Ecto neural progenitor cell (in vitro differentiated cells): ENCODE measurements at places on chromosomes 6 and 20.

DNA sequence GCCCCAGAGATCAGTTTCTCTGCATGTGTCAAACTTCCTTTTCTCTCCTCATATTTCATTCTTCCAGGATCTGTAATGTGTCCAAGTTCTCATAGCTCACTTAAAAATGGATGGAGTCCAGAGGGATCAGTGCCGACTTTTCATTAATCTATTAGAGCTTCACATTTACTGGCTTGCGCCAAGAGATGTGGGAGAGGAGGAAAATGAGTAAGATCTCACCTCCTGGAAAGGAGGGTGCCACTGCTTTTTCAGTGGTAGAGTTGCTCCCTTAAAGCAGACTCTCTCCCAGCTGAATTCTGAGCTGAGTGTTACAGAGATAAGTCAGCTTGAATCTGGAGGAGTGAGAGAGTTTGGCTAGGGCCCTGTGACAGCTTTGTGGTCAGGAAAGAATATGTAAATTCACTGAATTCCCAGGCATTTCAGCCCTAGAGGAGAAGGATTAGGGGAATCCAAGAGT lies 175.9 kb downstream of the SOX4 start:
- DNase-seq: no peak

- DNase-seq: no peak
These were observed 17.2 kb downstream of the GNAS start for GRCh38 chr20:58869662-58870227.

GRCh38 chr20:30281584-30282197 lies 975.8 kb upstream of the DEFB115 start:
- DNase-seq: no peak

- DNase-seq: peak; percentile 85
These were observed 57.2 kb upstream of the ARHGAP18 start for GRCh38 chr6:129766959-129767728.

- DNase-seq: no peak
These were observed 22.9 kb downstream of the ADTRP start for GRCh38 chr6:11755725-11756124.

DNA sequence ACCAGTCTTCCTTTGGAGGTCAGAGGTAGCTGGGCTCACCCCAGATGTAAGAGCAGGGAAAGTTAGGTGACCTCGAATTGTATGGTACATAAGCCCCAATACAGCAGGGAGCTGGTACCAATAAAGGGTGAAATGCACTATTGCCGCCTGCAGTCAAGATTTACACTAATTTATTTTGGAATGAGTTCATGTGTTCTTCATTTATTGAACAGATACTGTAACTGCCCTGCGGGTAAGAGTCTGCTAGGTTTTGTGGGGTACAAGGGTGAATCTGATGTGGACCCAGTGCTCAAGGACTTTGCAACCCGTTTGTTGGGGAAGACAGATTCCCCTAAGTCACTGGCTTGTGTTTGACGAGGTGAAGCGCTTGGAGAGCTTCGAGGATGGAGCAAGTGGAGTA lies 2.5 kb upstream of the DNAJC5 start:
- DNase-seq: no peak

GRCh38 chr20:57810511-57811373 lies 100.9 kb upstream of the PMEPA1 start:
- DNase-seq: no peak

DNA sequence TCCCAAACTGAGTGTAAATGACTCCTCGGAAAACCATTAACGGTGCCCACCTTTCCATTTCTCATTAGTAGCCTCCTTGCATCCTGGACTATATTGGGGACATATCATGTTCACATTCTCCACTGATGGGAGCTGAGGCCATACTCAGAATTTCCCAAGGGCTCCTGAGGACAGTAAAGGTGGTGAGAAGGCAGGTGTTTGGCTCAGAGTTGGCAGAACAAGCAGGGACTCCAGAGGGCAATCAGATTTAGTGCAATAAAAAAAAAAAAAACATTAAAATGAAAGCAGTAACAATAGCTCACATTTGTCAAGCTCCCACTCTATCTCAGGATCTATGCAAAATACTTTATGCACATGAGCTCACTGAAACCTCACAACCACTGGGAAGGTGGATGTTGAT lies 401.4 kb downstream of the MAFB start:
- DNase-seq: no peak

DNA sequence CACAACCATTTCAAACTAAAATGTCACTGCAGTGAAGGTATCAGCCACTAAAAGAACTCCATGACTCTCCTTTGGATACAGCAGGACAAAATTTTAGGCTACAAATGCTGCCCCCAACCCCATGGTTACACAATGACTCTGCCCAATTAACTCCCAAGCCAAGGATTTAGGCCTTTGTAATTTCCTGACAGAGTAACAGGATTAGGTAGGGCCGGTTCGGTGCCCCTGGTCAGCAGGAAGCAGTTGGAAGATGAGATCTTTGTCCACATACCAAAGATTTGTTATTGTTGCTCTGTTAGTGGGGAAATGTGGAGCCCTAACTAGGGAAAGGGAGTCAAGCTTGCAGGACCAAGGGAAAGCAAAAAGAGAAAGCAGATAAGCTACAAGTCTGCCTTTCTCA lies 26.7 kb upstream of the RIPK1 start:
- no peak for DNase-seq

DNA sequence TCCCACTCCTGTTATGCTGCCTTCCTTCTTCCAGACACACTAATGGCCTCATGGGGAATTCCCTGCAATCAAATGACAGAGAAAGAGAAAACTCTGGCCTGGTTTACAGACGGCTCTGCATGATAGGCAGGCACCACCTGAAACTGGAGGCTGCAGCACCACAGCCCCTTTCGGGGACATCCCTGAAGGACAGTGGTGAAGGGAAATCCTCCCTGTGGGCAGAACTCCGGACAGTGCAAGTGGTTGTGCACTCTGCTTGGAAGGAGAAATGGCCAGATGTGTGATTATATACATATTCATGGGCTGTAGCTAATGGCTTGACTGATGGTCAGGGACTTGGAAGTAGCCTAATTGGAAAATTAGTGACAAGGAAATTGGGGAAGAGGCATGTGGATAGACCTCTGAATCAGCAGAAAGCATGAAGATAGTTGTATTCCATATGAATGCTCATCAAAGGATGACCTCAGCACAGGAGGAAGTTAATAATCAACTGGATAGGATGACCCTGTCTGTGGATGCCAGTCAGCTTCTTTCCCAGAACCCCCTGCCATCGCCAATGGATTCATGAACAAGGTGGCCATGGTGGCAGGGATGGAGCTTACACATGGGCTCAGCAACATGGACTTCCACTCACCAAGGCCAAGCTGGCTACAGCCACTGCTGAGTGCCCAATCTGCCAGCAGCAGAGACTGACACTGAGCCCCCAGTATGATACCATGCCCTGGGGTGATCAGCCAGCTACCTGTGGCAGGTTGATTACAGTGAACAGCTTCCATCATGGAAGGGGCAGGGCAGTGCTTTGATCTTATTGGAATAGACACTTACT lies 44.5 kb upstream of the VSX1 start:
- no peak for DNase-seq

GRCh38 chr6:127963495-127963894 lies 62.6 kb upstream of the THEMIS start:
- no peak for DNase-seq

DNA sequence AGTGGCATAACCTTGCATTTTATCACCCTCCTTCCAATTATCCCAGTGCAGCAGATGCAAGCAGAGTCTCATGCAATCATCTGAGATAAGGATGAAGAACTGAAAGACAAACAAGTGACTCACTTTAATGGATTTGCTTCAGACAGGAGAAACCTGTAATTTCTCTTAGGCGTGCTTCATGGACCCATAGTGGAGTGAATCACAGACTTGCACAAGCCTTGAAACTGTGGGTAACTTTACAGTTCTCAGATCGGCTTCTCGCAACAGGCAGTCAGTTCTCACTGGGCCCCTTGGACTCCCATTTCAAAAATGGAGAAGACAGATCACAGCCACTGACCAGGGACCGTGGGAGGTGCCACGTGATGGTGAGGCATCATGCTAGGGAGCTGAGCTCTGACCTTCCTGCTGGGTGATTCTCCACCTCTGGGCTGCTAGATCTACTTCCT lies at the start of gene ADGRF4:
Gene ADGRF4 (plus strand): TSS at position 239 of the 446 bp plus-strand sequence. CDS start 8,666 bp downstream, outside the sequence.
- no peak for DNase-seq

GRCh38 chr20:9492067-9492466 lies 22.3 kb upstream of the LAMP5 start:
- DNase-seq: no peak

DNA sequence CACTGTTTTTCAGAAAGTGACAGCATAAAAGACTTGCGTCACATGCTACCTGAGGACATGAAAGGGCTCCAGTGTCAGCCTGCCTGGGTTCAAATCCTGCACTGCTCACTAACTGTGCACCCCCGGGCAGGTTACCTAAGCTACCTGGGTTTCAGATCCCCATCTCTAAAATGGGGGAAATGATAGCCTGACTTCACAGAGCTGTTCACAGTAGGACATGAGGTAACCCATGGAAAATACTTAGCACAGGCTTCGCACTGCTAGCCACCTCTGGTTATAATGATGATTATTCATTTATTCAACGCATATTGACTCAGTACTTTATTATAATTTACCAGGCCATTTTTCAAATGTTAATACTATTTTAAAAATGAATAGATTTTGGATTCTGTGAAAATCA lies 23.0 kb downstream of the TBC1D7 start:
- no peak for DNase-seq

GRCh38 chr6:34248198-34248726 lies 544 bp downstream of the SMIM29 start:
- peak; percentile 77 for DNase-seq

DNA sequence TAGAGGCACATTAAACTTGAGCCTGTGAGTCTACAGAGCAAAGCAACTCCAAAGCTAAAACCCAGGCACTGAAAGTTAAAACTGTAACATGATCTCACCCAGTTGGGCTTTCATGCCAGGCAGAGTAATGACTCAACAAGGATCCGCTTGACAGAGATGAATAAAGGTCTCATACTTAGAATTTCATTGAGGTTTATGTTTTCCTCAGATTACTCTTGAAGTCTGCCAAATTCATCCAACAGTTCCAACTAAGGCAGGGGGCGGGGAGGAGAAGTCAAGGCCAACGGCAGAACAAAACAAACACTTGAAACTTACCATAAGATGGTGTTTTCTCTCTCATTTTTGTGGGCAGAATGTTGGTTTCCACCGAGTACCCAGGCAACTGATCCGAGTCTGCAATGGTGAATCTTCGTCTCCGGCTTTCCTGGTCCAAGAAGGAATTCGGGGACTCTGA lies 54.0 kb upstream of the IPCEF1 start:
- DNase-seq: no peak

GRCh38 chr20:33933469-33933909 lies 60.2 kb upstream of the RALY start:
- DNase-seq: peak; percentile 74

DNA sequence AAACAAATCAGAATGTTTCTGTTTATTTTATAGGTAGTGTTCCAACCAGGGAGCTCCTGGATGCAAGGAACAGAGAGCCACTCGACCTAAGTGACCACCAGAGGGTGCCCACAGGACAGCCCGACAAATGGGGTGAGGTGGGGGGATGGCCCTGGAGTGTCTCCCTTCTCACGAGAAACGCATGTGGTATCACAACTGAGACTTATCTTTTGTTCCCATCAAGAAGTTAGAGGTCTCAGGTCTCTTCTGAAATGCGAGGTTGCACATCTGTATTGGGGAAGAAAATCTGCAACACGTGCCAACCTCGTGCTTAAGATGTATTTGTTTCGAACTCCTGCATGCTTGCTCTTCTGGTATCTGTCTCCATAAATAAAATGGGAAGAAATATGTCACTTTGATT lies 104.0 kb downstream of the ISM1 start:
- DNase-seq: no peak

DNA sequence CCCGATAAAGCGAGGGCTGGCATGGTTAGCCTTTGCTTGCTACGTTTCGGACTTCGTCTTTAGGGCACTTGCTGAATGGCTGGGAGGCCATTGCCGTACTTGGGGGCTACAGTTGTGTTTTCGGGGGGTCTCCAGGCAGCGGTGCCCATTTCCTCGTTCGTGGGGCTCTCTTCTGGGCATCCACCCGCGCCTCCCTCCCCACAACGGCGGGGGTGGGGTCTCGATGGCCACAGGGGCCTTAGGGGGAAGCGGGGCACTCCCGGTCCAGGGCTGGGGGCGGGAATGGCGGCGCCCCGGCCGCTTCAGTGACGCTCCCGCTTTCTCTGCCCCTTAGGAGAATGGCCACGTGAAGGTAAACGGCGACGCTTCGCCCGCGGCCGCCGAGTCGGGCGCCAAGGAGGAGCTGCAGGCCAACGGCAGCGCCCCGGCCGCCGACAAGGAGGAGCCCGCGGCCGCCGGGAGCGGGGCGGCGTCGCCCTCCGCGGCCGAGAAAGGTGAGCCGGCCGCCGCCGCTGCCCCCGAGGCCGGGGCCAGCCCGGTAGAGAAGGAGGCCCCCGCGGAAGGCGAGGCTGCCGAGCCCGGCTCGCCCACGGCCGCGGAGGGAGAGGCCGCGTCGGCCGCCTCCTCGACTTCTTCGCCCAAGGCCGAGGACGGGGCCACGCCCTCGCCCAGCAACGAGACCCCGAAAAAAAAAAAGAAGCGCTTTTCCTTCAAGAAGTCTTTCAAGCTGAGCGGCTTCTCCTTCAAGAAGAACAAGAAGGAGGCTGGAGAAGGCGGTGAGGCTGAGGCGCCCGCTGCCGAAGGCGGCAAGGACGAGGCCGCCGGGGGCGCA lies 2.4 kb downstream of the MARCKS start:
- DNase-seq: peak; percentile 49

- peak; percentile 50 for DNase-seq
These were observed 554.2 kb downstream of the CDH26 start for GRCh38 chr20:60512443-60512842.

GRCh38 chr6:161890133-161890831 lies 616.4 kb upstream of the AGPAT4 start:
- DNase-seq: no peak

- DNase-seq: no peak
These were observed 81.9 kb downstream of the PHACTR2 start for GRCh38 chr6:143759666-143760065.

GRCh38 chr6:20237677-20238460 lies 25.6 kb upstream of the MBOAT1 start:
- DNase-seq: no peak

GRCh38 chr6:136335736-136336363 lies 46.2 kb upstream of the BCLAF1 start:
- no peak for DNase-seq

DNA sequence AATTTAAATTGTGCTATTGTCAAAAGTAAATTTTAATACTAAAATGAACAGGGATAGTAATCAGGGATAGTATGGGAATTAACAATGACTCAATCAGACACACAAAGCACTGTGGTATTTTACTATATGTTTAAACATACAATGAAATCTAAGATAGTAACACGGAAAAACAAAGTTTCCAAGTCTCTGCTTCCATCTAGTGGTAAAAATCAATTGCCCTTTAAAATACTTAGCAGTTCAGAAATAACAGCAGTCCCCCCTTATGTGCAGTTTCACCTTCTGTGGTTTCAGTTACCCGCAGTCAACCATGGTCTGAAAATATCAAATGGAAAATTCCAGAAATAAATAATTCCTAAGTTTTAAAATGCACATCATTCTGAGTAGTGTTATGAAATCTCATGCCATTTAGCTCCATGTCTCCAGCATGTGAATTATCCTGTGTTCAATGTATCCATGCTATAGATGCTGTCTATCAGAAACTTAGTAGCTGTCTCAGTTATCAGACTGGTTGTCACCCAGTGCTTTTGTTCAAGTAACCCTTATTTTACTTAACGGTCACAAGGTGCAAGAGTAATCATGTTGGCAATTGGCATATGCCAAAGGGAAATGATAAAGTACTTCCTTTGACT lies 58.5 kb downstream of the AHI1 start:
- DNase-seq: no peak
